Natural killer cell treated with Interleukin-12 subunit alpha and Interleukin-12 subunit beta and Interleukin-15 and Interleukin-18, amount 100 ng/mL, for 72 hours (primary cell): ENCODE measurements at places on chromosomes 12 and 14. TPM values are rescaled to one million over a fixed set of nuclear protein-coding genes. Genes with fewer than 3 reads are reported as not detected.

- no peak overlapping the region for H3K27ac ChIP-seq
- no peak for DNase-seq
- no peaks in the 10 kb centered on the region for H3K36me3 ChIP-seq
- H3K4me1 ChIP-seq, result no peaks in the 10 kb centered on the region
- no peak overlapping the region for H3K4me3 ChIP-seq
- H3K27me3 ChIP-seq, result peaks cover 35% of the 10 kb centered on the region
These were observed 81.8 kb downstream of the TSPAN9 start for GRCh38 chr12:3158851-3159465.

GRCh38 chr12:6183689-6184428 lies 16.3 kb upstream of the CD9 start:
- DNase-seq, result no peak
- H3K27ac ChIP-seq, result no peak overlapping the region
- peaks cover 3% of the 10 kb centered on the region for H3K4me1 ChIP-seq

- H3K4me3 ChIP-seq, result no peak overlapping the region
- no peak for DNase-seq
- H3K27me3 ChIP-seq, result no peaks in the 10 kb centered on the region
- H3K36me3 ChIP-seq, result peaks cover 7% of the 10 kb centered on the region
These were observed 95.0 kb downstream of the INSM2 start for GRCh38 chr14:35628989-35629388.

- DNase-seq, result no peak
- no peaks in the 10 kb centered on the region for H3K4me1 ChIP-seq
- H3K4me3 ChIP-seq, result no peak overlapping the region
- peaks cover 6% of the 10 kb centered on the region for H3K27me3 ChIP-seq
These were observed 138.0 kb upstream of the CPNE8 start for GRCh38 chr12:39043424-39043822.

- H3K27me3 ChIP-seq, result no peaks in the 10 kb centered on the region
- no peak overlapping the region for H3K4me3 ChIP-seq
- DNase-seq, result no peak
- no peak overlapping the region for H3K27ac ChIP-seq
- H3K36me3 ChIP-seq, result no peaks in the 10 kb centered on the region
These were observed 229.7 kb downstream of the TTC6 start for GRCh38 chr14:37824939-37825712.

- H3K4me1 ChIP-seq, result peaks cover 49% of the 10 kb centered on the region
- H3K27me3 ChIP-seq, result no peaks in the 10 kb centered on the region
- peaks cover 17% of the 10 kb centered on the region for H3K36me3 ChIP-seq
- H3K27ac ChIP-seq, result peak overlapping the region; percentile 98
- peak; percentile 75 for DNase-seq
- peak overlapping the region; percentile 100 for H3K4me3 ChIP-seq
These were observed 804 bp downstream of the USP15 start for GRCh38 chr12:62260733-62261683.

- H3K4me3 ChIP-seq, result no peak overlapping the region
- H3K27me3 ChIP-seq, result peaks cover 14% of the 10 kb centered on the region
- no peak for DNase-seq
- peaks cover 5% of the 10 kb centered on the region for H3K36me3 ChIP-seq
These were observed 504.9 kb upstream of the CCDC196 start for GRCh38 chr14:65981192-65981843.

- H3K4me3 ChIP-seq, result no peak overlapping the region
- H3K27me3 ChIP-seq, result no peaks in the 10 kb centered on the region
- H3K27ac ChIP-seq, result no peak overlapping the region
These were observed 49.6 kb downstream of the BMAL2 start for GRCh38 chr12:27382171-27382795.

GRCh38 chr12:25866586-25867378 lies 91.7 kb upstream of the RASSF8 start:
- H3K4me1 ChIP-seq, result no peaks in the 10 kb centered on the region
- peaks cover 5% of the 10 kb centered on the region for H3K27me3 ChIP-seq
- H3K36me3 ChIP-seq, result peaks cover 5% of the 10 kb centered on the region
- H3K27ac ChIP-seq, result no peak overlapping the region

GRCh38 chr14:59190372-59190771 lies 1.9 kb downstream of the DAAM1 start:
- H3K27ac ChIP-seq, result peak overlapping the region; percentile 88
- H3K4me1 ChIP-seq, result peaks cover 14% of the 10 kb centered on the region
- no peak for DNase-seq
- peaks cover 9% of the 10 kb centered on the region for H3K27me3 ChIP-seq
- no peaks in the 10 kb centered on the region for H3K36me3 ChIP-seq

DNA sequence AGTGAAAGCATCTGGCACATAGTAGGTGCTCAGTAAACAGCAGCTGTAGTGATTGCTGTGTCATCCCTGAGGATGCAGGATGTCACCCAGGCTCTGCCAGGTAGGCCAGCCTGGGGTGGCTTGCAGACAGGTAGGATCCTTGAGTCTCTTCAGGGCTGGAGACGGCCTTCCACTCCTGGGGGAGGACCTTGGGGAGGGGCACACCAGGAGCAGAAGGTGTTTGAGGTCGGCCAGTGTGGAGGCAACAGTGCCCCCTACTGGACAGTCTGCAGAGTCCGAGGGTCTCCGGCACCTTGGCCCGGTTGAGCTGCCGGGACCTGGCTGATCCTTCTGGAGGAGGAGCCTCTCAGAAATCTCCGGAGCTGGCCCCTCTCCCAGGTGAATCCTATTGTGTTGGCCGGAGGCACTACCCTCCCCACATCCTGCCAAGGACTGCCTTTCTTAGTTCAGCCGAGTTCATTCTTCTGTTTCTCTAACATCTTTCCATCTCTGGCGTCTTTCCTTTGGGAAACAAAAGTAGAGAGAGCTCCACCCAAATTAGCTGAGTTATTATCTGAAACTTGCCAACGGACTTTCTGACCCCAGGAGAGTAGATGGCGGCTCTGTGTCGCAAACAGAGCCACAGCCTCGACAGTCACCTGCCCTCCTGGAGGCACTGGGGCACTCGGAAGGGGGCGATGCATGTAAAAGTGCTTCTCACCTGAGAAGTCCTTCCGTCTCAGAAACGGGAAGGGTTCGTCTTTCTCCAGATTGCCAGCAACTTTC lies 41.8 kb upstream of the CLMN start:
- no peaks in the 10 kb centered on the region for H3K4me1 ChIP-seq
- no peaks in the 10 kb centered on the region for H3K36me3 ChIP-seq
- H3K27ac ChIP-seq, result no peak overlapping the region
- H3K4me3 ChIP-seq, result no peak overlapping the region
- H3K27me3 ChIP-seq, result peaks cover 18% of the 10 kb centered on the region

DNA sequence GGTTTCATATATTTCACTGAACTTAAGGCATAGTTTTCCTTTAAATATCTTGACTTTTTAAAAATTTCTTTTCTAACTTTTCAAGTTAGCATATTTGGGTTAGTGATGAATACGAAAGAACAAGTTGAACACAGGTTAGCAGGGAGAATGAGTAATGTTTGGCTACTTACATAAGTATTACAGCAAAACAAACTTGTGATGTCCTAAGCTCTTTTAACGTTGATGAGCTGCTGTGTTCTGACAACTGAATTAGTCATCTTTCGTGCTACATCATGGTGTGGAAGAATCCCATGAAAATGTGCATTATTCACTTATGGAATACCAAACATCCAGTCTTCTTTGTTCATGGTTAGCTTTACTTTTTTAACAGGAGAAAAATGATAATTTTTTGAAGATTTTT lies 36.3 kb upstream of the PDZRN4 start:
- H3K36me3 ChIP-seq, result peaks cover 4% of the 10 kb centered on the region
- no peak overlapping the region for H3K4me3 ChIP-seq
- no peaks in the 10 kb centered on the region for H3K27me3 ChIP-seq
- no peak for DNase-seq
- H3K27ac ChIP-seq, result no peak overlapping the region
- no peaks in the 10 kb centered on the region for H3K4me1 ChIP-seq

GRCh38 chr12:123908884-123909725 lies 63.5 kb downstream of the CCDC92 start:
- peaks cover 1% of the 10 kb centered on the region for H3K27me3 ChIP-seq
- no peak for DNase-seq
- peaks cover 8% of the 10 kb centered on the region for H3K4me1 ChIP-seq
- H3K36me3 ChIP-seq, result no peaks in the 10 kb centered on the region
- no peak overlapping the region for H3K27ac ChIP-seq

- H3K27ac ChIP-seq, result no peak overlapping the region
- no peak overlapping the region for H3K4me3 ChIP-seq
- peaks cover 19% of the 10 kb centered on the region for H3K27me3 ChIP-seq
- DNase-seq, result peak; percentile 66
These were observed 1356.9 kb downstream of the TMEM121 start for GRCh38 chr14:106883218-106883692.

- no peak overlapping the region for H3K4me3 ChIP-seq
- no peaks in the 10 kb centered on the region for H3K27me3 ChIP-seq
- no peak overlapping the region for H3K27ac ChIP-seq
- H3K4me1 ChIP-seq, result peaks cover 6% of the 10 kb centered on the region
- no peak for DNase-seq
These were observed 34.2 kb downstream of the MOAP1 start for GRCh38 chr14:93150227-93151208.

- H3K36me3 ChIP-seq, result no peaks in the 10 kb centered on the region
- H3K27me3 ChIP-seq, result peaks cover 6% of the 10 kb centered on the region
- H3K4me3 ChIP-seq, result no peak overlapping the region
- no peaks in the 10 kb centered on the region for H3K4me1 ChIP-seq
These were observed 170.3 kb upstream of the LMNTD1 start for GRCh38 chr12:25723336-25723735.

- H3K27me3 ChIP-seq, result peaks cover 54% of the 10 kb centered on the region
- no peak for DNase-seq
- H3K4me3 ChIP-seq, result no peak overlapping the region
- H3K27ac ChIP-seq, result no peak overlapping the region
- H3K36me3 ChIP-seq, result no peaks in the 10 kb centered on the region
These were observed 6.5 kb downstream of the EPS8 start for GRCh38 chr12:15782667-15783066.

- no peak overlapping the region for H3K4me3 ChIP-seq
- no peak overlapping the region for H3K27ac ChIP-seq
These were observed 131.0 kb downstream of the NCOR2 start for GRCh38 chr12:124436366-124436765.

GRCh38 chr14:22420598-22421186 lies 168.3 kb downstream of the DAD1 start:
- H3K4me1 ChIP-seq, result peaks cover 65% of the 10 kb centered on the region
- no peaks in the 10 kb centered on the region for H3K27me3 ChIP-seq
- peak; percentile 64 for DNase-seq

DNA sequence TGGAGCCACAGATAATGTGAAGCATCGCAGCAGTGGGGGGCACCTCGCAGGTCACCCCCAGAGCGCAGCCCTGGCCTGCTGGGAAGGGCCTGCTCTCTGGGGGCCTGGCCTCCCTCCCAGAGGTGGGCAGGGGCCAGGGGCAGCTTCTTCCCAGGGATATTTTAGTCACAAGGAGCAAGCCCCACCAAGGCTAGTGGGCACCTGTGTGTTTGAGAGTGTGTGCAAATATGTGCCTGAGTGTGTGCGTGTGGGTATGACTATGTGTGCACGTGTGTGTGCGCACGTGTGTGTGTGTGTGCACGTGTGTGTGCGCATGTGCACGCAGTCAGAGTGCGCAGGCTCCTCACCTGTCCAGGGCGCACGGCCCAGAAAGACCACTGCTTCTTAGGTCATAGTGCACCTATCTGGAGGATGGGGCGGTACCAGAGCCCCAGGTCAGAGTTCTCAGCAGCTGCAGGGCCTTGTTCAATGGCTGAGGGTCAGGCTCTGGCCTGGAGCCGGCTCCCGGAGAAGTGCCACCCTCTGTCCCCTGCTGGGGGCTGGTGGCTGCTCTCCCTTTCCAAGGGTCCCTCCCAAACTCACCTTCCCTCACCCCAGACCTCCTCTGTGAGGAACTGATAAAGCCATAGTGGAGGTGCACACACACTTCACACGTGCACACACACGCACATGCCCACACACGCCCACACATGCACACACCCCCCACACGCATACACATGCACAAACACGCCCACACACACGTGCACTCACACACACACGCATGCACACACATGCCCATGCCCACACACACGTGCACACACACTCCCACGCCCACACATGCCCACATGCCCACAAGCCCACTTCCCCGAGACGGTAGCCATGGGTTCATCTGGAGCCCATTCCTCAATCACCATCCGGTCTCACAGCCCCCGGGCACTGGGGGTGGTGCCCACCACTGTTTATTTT lies 128.5 kb downstream of the KIF26A start:
- no peak for DNase-seq
- no peaks in the 10 kb centered on the region for H3K36me3 ChIP-seq
- H3K4me1 ChIP-seq, result no peaks in the 10 kb centered on the region
- H3K27me3 ChIP-seq, result peaks cover 4% of the 10 kb centered on the region
- H3K27ac ChIP-seq, result no peak overlapping the region
- H3K4me3 ChIP-seq, result no peak overlapping the region

GRCh38 chr12:89390802-89391673 lies 38.7 kb upstream of the DUSP6 start:
- H3K27ac ChIP-seq, result peak overlapping the region; percentile 72
- peaks cover 40% of the 10 kb centered on the region for H3K4me1 ChIP-seq
- H3K36me3 ChIP-seq, result peaks cover 4% of the 10 kb centered on the region
- H3K27me3 ChIP-seq, result no peaks in the 10 kb centered on the region
- DNase-seq, result peak; percentile 80

The SYNE3 gene
- total RNA-seq, result 62.4 TPM

The ERP29 gene
- total RNA-seq, result 61.7 TPM

The SLCO1B3 gene
- total RNA-seq, result not detected

The TAS2R19 gene
- total RNA-seq, result 4.2 TPM
